ENCODE measurements at places on chromosomes 6 and 20.

DNA sequence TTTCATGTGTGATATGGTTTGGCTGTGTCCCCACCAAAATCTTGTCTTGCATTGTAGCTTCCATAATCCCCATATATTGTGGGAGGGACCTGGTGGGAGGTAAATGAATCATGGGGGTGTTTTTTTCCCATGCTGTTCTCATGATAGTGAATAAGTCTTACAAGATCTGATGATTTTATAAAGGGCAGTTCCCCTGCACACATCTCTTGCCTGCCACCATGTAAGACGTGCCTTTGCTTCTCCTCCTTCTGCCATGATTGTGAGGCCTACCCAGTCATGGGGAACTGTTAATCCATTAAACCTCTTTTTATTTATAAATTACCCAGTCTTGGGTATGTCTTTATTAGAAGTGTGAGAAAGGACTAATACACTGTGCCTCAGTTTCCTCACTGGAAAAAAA is 4.2 kb upstream of the IL22RA2 start:
- peak; percentile 26 for DNase-seq

DNA sequence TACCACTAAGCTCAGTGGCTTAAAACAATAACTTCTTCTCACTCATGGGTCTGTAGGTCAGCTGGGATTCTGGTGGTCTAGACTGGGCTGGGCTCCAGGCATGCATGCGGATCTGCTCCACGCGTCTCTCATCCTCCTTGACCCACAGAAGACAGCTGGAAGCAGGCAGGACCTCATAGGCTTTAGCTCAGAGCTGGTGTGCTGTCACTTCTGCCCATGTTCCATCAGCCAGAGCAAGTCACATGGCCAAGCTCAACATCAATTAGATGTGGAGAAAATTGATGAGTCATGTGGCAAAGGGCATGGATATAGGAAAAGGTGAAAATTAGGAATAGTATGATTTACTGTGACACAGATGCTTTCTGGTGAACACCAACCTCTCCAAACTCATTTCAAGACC is 57.4 kb upstream of the PSMF1 start:
- no peak for DNase-seq

DNA sequence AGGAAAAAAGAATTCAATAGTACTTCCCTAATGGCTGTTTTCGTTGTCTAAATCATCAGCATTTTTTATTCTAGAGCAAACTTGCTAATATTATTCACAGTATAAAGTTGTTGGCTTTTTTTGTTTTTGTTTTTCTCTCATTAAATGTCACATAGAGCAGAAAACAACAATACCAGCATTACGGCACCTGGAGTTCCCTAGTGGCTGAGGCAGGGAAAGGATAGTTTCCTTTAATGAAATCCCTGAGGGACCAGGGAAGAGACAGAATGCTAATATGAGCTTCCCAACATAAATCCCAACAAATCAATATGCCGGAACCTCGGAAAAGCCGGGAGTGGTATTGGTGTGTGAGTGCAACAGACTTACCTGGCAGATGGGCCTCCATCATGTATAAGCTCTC is 235.2 kb upstream of the ASCC3 start:
- DNase-seq: no peak

- no peak for DNase-seq
Measured at GRCh38 chr20:45336530-45337366, 11.5 kb downstream of the SDC4 start.

GRCh38 chr6:118895261-118895560 is 1.3 kb downstream of the ASF1A start:
- DNase-seq: no peak

GRCh38 chr20:10079964-10080363 is 45.2 kb downstream of the ANKEF1 start:
- no peak for DNase-seq

DNA sequence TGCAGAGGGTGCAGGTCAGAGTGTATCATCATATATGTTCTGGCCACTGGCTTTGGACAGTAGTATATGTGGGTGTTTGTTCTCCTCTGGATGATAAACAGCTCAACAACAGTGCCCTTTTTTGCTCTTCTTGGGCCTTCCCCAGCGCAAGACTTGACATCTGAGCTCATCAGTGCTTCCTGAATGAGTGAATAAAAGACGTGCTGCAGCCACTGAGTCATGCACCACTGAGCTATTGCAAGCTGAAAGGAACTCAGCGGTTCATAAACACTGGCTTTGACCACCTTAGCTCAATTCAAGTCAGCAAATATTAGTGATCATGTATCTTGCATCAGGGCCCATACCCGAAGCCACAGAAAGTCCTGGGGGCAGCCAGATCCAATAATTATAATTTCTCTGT is 105.3 kb upstream of the KCNG1 start:
- DNase-seq: peak; percentile 59

DNA sequence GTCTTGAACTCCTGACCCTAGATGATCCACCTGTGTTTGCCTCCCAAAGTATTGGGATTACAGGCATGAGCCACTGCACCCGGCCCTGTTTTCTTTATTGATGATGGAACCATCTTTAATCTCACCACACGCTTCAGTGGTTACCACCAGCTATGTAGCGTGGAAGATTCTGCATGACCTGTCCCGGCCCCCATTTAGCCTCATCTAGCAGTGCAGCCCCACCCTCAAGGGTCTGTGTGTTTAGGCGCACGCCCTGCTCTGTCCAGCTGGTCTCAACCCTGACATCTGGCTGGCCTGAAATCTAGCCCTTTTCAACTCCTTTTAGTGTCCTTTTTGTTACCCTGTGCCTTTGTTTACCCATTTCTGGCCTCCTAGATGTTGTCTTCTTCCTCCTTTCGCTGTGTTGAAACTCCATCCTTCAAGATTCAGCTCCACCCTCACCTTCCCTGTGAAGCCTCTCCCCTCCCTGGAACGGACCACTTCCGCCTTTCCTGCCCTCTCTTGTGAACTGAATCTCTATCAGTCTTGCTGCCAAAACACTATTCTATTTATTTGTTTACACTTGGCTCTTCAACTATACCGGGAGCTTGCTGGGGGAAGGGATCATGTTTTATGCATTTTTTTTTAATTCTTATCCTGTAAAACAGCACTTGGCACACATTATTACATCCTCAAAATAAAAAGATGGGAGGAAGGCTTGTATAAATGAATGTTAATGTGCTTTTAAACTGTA is 101.0 kb upstream of the MTHFD1L start:
- no peak for DNase-seq

GRCh38 chr6:128848212-128848935 is 34.6 kb upstream of the LAMA2 start:
- no peak for DNase-seq

Measured in activated CD4-positive, alpha-beta T cell treated with anti-CD3 and anti-CD28 coated beads, Interleukin-2, amount 10 ng/mL, durations not matched to agents 24 days and 14 days (primary cell).